Amniotic stem cell (primary cell): ENCODE measurements at places on chromosomes 6 and 20.
A peak's percentile ranks its signal among the peaks of the same experiment; 100 is the strongest.

DNA sequence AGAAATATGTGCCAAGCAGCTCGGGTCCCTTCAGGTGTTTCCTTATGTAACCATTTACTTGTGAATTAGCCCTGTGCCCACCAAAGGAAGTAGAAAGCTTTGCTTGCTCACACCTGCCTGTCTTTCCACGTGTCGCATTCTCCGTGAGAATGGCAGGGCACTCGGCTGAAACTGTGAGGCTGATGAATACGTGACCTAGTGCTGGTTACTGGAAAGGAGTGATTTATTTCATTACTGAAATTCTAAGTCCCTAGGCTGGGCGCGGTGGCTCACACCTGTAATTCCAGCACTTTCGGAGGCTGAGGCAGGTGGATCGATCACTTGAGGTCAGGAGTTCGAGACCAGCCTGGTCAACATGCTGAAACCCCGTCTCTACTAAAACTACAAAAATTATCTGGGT lies 45.9 kb upstream of the TULP1 start:
- no peak for DNase-seq

- DNase-seq = no peak
Observed at GRCh38 chr6:38846844-38847243, 131.7 kb downstream of the DNAH8 start.

GRCh38 chr6:3457710-3458602 lies 1.1 kb upstream of the SLC22A23 start:
- DNase-seq = no peak

- no peak for DNase-seq
Observed at GRCh38 chr20:49925901-49926454, 10.2 kb upstream of the RNF114 start.

GRCh38 chr20:37954190-37954589 lies 51.3 kb downstream of the VSTM2L start:
- DNase-seq = no peak

- no peak for DNase-seq
Observed at GRCh38 chr6:56419191-56419590, 171.8 kb upstream of the COL21A1 start.

DNA sequence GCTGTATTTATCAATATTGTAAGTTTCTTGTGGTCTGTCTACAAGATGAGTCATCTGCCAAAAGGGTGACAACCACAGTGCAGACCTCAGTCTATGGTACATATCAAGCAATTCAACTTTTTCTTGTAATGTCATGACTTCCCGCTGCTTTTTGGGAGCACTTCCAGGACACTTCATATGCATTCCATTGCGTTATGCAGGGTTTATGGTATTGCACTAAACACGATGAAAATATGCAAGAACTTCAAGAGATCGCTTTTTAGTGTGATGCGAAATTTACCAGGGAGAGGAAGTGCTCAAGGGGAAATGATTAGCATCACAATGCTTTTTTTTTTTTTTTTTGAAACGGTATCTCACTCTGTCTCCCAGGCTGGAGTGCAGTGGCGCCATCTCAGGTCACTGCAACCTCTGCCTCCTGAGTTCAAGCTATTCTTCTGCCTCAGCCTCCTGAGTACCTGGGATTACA lies 166.5 kb downstream of the TFAP2A start:
- no peak for DNase-seq

- DNase-seq = no peak
Observed at GRCh38 chr20:25454153-25454900, 46.9 kb downstream of the GINS1 start.

GRCh38 chr6:137237413-137238170 lies 18.4 kb upstream of the IFNGR1 start:
- peak; percentile 58 for DNase-seq

- DNase-seq = no peak
Observed at GRCh38 chr20:19047951-19048296, 164.5 kb upstream of the SLC24A3 start.

- DNase-seq = no peak
Observed at GRCh38 chr6:112477125-112477524, 130.0 kb downstream of the RFPL4B start.

- no peak for DNase-seq
Observed at GRCh38 chr6:41181566-41181965, 18.6 kb upstream of the TREM2 start.

- DNase-seq = no peak
Observed at GRCh38 chr6:16841241-16841640, 80.0 kb upstream of the ATXN1 start.

GRCh38 chr6:4772750-4773149 lies 3.5 kb upstream of the CDYL start:
- no peak for DNase-seq

DNA sequence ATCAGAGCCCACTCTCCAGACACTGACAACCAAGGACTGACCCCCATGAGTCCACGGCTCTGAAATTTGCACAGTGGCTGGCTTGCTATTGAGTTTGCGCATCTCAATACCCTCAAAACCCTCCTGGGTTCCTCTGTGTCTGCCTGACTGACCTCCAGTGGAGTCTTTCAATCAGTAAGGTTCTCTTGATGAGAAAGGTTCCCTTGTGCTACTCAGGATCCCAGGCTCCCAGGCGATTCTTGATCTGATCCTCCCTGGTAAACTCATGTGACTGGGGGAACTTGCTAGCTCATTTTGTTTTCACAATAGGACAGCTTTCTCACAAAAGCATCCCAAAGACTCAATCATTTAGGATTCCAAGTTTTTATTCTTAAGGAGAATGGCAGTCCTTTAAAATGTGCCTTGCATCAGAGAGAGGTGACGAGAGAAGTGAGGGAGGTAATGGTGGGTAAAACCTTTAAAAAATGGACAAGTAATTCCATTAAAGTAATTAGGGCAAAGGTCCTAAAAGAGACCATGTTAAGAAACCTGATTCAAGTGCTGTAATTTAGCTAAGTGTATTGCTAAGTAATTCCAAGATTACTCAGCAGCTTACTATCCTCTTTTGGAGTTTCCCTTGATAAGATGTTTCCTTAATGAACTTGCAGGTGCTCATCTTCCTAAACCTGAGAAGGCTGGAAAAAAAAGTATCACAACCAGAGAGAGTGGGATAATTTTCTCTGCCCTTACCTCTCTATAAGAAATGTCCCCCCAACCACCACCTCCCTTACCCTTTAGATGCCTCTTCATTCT lies 304.7 kb upstream of the SGK1 start:
- DNase-seq = no peak
